ENCODE measurements at places on chromosomes 1 and 21.
A peak's percentile ranks its signal among the peaks of the same experiment; 100 is the strongest.

DNA sequence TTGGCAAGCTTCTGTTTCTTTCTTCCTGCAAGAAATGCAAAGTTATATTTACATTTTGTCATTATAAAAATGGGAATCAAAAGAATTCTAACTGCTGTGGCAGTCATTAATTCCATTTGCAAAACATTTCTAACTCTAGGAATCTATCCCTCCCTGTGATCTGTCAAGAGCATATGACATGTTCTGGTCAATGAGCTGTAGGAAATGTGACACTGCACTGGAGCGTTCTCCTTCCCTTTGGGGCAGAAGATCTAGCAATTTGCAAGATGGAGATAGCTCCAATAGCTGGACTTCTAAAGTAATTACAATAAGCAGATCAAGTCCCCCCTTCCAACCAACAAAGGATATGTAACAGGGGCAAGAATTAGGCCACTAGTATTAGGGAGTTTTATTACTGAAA, 6.3 kb downstream of the TOMM20 start:
- DNase-seq, result no peak

- peak; percentile 9 for DNase-seq
Measured at GRCh38 chr21:25639551-25640201, 618 bp downstream of the JAM2 start.

DNA sequence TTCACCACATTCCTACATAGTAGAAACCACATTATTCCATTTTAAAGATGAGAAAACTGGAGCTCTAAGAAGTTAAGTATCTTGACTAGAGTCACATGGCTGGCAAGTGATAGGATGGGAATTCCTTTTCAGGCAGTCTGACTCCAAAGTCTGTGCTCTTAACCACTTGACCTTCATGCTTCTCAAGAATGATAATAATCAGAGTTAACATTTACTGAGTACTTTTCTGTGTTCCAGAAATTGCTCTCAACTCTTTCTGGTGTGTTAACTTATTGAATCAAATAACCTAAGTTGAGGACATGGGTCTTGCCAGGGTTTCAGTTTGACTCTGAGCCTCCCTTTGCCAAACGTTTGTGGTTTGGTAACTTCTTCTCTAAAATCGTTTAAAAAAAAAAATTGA, 169.4 kb downstream of the RASAL2 start:
- no peak for DNase-seq

GRCh38 chr1:33182401-33182841, 578 bp upstream of the TRIM62 start:
- DNase-seq, result peak; percentile 35

- no peak for DNase-seq
Measured at GRCh38 chr1:201025571-201026002, 2.1 kb upstream of the KIF21B start.

DNA sequence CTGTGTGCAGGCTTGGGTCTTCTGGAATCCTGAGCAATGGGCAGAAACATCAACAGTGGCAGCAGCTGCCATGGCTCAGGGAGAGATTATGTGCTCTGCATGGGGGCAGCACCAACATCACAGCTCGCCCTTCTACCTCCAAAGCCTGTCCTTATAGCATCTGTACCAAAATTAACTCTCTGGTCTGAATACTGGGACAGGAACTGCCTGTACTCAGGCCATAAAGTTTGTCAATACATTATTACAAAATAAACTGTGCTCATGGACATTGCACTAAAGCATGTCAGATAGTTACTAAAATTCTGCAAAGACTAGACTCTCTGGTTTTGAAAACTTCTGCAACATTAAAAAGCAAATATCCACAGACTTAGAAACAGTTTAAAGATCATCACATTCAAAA, 91.6 kb downstream of the ZC3H11B start:
- DNase-seq, result no peak

DNA sequence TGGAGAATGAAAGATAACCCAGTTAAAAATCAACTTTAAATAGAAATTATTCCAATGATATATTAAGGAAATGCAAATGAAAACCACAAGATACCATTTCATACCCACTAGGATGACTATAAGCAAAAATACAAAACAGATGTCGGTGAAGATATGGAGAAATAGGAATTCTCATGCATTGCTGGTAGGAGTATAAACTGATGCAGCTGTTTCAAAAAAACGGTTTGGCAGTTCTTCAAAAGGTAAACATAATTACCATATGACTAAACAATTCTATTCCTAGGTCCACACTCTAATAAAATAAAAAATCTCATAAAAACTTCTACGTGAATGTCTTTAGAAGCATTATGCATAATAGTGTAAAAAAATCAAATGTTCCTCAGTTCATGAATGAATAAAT, 763.3 kb upstream of the BRINP3 start:
- no peak for DNase-seq

GRCh38 chr1:93676427-93676826, 5.2 kb downstream of the BCAR3 start:
- DNase-seq, result no peak

DNA sequence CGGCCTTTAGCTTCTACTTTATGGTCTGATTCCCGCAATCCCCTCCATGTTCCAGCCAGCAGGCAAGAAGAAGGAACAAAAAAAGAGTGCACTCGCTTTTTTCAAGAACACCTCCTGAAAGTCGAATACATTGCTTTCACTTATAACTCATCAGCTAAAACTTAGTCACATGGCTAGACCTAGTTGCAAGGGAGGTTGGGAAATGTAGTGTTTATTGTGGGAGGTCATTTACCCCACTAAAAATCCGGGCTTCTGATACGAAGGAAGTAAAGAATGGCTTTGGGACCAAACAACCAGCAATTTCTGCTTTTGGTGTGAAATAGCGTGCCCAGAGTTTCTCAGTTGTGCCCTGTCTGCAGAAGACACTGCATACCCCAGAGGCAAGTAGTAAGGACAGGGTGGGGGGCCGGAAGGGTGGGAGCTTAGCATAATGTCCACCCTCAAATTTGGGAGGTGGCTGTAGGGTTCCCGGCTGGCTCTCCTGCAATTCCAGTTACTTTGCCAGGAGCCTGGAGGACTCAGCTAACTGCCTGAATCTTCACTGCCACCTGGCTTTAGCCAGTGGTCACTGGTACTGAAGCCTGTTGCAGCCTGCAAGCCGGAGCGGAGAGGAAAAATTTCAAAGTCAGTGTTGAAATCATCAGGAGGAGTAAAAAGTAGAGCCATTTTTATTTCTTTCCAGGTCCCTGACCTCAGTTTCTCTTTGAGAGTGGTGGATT, 57.7 kb upstream of the F3 start:
- peak; percentile 29 for DNase-seq

DNA sequence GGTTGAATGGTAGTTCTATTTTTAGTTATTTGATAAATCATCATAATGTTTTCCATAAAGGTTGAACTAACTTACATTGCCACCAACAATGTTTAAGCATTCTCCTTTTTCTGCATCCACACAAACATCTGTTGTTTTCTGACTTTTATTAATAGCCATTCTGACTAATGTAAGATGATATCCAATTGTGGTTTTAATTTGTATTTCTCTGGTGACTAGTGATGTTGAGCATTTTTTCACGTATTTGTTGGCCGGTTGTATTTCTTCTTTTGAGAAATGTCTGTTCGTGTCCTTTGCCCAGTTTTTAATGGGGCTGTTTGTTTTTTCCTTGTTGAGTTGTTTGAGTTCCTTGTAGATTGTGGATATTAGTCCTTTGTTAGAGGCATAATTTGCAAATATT, 24.6 kb upstream of the SLC35F3 start:
- DNase-seq, result no peak

DNA sequence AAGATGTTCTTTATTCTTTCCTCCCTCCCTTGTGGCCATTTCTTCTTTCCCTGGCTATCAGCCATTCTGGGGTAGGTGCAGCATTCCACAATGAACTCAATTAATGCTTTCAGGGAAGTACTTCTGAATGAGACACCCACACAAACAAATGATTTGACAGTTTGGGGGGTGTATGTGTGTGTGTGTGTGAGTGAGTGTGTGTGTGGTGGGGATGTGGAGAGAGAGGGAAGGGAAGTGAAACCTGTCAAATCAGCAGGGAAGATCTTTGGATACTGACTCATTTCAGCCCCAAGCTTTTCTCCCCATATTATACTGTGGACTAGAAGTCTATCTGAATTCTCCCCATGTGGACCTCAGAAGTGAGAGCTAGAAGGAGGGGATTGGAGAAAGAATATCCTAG, 154.9 kb upstream of the CD34 start:
- DNase-seq, result no peak

- DNase-seq, result no peak
Measured at GRCh38 chr1:197614916-197615692, 160.2 kb downstream of the DENND1B start.

DNA sequence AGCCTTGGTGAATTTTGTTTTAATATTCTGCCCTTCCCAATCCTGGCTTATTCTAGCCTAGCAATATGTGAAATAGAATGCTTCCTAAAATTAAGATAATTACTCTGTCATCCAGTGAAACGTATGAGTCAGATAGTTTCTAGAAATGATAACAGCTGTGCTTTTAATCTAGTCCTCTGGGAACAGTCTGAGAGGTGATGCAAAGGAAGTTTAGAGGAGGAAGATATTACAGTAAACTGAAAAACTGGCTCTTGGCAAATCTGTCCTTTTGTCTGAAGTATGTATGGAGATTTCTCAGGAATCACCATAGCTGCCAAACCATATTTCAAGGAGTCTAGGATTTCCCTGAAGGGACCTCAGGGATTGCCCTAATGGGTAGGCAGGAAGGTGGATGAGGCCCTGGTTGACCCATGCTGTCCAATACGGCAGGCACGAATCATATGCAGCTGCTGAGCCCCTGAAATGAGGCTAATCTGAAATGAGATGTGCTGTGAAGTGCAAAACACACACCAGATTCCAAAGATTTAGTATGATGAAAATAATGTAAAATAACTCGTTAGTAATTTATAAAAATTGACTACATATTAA, 70.8 kb upstream of the LBR start:
- DNase-seq, result no peak

GRCh38 chr21:42617486-42617885, 35.9 kb upstream of the PDE9A start:
- no peak for DNase-seq

- no peak for DNase-seq
Measured at GRCh38 chr1:40638097-40639036, 27.1 kb downstream of the RIMS3 start.

- no peak for DNase-seq
Measured at GRCh38 chr1:154741741-154742495, 128.2 kb downstream of the KCNN3 start.

- DNase-seq, result no peak
Measured at GRCh38 chr21:44901391-44902074, 19.2 kb downstream of the ITGB2 start.

DNA sequence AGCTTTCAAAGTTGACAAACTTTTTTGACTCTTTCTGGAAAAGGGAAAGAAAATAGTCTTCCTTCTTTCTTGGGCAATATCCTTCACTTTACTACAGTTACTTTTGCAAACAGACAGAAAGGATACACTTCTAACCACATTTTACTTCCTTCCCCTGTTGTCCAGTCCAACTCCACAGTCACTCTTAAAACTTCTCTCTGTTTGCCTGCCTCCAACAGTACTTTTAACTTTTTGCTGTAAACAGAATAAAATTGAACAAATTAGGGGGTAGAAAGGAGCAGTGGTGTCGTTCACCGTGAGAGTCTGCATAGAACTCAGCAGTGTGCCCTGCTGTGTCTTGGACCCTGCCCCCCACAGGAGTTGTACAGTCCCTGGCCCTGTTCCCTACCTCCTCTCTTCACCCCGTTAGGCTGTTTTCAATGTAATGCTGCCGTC, 160.8 kb upstream of the SGIP1 start:
- DNase-seq, result no peak

DNA sequence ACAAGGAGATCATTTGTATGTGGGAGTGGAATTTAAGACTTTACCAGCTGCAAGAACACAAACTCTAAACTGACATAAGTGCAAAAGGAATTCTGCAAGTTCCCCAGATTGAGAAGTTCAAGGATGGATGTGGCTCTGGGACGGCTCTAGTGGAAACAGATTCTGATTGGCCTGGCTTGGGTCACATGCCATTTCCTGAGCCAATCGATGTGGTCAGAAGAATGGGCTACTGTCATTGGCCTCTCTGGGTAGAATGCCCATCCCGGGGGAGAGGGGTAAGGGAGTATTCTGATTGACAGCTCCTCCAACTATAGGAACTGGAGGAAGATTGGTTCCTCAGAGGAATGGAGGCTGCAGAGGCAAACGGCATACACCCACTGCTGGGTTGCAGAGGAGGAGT, 6.0 kb upstream of the IFNLR1 start:
- DNase-seq, result no peak
